Fibroblast of villous mesenchyme (primary cell): ENCODE measurements at places on chromosomes 16 and 17.
A peak's percentile ranks its signal among the peaks of the same experiment; 100 is the strongest.

DNA sequence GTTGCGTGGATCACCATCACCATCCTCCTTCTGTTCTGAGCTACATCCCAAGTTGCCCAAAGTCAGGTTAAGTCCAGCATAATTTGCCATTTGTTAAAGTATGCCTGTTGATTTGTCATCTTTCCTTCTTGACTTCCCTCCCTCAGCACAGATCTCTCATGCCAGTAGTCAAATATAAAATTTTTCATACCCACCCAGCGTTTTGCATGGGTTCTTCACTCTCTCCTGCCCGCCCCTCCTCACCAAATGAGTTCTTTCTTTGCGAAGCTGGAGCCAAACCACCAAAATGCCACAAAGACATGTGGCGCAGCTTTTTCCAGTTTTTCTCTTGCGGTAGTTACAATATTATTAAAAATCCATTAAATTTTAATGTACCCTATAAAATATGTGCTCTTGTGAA lies 167.2 kb downstream of the MSI2 start:
- no peak for DNase-seq

DNA sequence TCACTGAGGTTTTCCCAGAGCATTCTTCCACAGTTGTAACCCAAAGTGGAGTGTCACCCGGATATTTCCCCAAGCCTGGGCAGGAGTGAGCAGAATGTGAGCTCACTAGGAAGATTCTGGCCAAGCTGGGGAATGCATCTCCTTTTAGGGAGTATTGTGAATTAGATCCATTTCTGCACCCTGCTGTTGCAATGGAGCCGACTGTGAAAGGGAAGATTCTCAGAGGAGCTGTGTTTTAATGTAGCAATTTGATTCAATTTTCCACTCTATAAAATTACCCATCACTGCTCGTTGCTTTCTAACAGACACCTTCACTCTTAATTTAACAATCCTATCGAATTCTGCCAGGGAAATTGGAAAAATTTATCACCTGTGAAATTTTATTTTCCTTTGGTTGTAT lies 70.8 kb downstream of the SNX11 start:
- DNase-seq: no peak

DNA sequence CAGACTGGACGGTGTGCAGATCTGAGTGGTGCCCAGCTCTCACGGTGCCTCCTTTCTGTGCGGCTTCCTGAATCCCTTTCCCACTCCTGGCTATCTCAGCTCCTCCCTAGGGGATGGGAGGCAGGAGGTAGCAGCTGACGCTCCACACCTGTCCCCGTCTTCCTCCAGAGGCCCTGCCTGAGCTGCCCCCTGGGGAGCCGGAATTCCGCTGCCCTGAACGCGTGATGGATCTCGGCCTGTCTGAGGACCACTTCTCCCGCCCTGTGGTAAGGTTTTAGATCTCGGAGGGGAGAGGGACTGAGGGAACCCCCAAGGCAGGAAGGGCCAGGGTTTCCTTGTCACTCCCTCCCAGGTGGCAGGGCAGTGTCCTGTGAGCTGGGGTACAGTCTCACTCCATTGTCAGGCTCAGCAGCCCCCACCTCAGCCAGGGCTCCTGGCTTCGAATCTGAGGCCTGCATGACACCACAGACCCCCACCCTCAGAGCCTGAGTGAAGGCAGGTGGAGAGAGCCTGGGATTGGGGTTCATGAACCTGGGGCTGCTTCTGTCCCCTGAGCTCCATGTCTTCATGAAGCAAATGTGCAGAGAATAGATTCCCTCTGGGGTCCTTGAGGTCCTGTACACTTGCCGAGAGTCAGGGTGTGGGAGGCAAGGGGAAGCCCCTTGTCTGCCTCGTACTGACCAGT lies 6.6 kb downstream of the DEF8 start:
- no peak for DNase-seq

DNA sequence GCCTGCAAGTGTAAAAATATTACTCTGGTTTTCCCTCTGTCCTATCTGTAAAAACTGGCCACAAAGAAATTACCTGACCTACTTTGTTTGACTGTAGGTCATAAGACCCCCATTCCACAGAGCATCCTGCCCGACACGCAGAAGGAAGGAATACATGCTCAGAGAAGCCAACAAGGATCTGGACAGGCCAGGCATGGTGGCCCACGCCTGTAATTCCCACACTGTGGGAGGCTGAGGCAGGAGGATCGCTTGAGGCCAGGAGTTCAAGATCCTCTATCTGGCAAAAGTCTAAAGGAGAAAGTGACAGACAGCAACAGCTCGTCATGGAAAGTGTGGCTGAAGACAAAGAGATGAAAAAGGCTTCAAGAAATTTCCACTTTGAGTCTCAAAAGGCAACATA lies 78.2 kb upstream of the RNU2-1 start:
- DNase-seq: no peak

DNA sequence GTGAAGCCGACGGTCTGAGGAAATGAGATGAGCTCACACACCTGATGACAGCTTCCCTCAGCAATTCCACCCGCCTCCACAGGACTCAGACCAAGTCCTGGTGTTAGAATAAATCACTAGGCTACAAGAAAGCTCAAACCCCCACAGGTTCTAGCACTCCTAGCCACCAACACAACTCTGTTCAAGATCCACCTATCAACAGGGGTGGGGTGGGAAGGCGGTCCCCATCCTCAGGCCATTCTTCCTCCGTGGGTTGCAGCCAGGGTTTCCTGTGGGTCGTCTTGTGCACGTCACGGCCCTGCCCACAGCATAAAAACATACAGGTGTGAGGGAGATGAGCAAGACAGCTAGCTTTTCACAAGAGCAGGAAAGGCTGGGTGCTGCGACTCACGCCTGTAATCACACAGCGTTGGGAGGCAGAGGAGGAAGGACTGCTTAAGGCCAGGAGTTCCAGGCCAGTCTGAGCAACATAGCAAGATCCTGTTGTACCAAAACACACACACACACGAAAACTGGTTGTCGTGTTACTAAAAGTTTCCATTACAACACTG lies 81.1 kb downstream of the ANKRD11 start:
- no peak for DNase-seq

- DNase-seq: no peak
These were observed 7.0 kb downstream of the DOC2A start for GRCh38 chr16:30003670-30004423.

- DNase-seq: no peak
These were observed 182.3 kb upstream of the GSE1 start for GRCh38 chr16:85430523-85431421.

- no peak for DNase-seq
These were observed 5.5 kb upstream of the CBFA2T3 start for GRCh38 chr16:88982286-88983084.

DNA sequence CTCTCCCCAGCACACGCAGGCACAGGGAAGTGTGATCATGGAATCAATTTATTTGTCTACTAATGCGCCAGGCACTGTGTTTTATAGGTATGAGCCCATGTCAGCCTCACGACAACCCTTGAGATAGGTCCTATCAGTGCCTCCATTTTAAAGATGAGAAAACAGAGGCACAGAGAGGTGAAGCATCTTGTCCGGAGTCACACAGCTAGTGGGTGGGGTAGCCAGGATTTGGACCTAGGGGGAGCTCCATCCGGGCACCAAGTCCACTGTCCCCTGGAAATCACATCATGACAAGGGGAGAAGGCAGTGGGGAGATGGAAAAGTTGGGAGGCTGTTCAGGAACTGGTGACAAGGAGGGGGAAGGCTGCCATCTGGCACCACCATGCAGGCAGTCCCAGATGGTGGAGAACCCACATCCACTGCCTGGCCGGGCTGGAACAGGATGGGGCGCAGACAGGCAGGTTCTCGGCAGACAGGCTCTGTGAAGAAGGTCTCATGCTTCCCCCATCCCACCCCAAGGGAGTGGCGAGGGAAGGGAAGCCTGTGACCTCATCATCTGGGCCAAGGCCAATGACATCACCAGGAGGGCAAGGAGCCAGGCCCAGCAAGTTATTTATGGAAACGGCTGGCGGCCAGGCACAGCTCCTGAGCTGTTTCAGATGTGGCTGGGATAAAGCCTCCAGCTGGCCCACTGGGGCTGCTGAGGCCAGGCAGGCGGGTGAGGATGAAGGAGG lies 126.0 kb upstream of the SDK2 start:
- peak; percentile 88 for DNase-seq

GRCh38 chr17:71709946-71710345 lies 410.9 kb upstream of the SOX9 start:
- no peak for DNase-seq

DNA sequence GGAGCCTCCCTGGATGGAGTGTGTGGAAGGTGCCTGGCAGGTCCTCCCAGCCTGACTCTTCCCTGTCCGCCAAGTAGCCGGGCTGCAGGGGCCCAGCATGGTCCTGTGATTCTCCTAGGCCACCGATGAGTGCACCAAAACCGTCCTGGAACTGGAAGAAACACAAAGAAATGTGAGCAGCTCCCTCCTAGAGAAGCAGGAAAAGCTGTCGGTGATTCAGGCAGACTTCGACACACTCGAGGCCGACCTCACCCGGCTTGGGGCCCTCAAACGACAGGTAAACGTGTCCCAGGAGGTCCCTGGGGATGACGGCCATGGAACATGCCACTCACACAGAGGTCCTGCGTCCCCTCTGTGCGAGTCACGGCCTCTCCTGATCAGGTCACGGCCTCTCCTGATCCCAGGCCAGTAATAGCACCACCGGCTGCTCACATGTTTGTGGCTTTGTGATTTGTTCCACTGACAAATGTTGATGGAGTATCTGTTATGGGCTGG lies 4.2 kb upstream of the GAA start:
- no peak for DNase-seq

DNA sequence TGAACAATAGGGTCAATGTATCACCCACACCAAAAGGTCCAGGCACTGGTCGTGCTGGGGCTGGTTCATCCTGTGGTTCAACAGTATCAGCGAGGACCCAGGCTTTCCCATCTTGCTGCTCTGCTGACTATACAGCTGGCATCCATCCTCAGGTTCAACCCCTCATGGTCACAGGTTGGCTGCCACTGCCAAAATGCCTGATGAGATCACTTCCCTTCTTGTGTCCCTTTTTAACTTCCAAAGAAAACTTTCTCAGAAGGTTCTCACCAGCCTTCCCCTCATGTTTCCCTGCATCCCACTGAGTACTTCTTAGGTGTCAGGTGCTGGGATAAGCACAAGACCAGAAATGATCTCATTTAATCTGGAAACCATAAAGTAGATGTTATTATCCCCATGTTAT lies 25.7 kb downstream of the CLEC16A start:
- no peak for DNase-seq

DNA sequence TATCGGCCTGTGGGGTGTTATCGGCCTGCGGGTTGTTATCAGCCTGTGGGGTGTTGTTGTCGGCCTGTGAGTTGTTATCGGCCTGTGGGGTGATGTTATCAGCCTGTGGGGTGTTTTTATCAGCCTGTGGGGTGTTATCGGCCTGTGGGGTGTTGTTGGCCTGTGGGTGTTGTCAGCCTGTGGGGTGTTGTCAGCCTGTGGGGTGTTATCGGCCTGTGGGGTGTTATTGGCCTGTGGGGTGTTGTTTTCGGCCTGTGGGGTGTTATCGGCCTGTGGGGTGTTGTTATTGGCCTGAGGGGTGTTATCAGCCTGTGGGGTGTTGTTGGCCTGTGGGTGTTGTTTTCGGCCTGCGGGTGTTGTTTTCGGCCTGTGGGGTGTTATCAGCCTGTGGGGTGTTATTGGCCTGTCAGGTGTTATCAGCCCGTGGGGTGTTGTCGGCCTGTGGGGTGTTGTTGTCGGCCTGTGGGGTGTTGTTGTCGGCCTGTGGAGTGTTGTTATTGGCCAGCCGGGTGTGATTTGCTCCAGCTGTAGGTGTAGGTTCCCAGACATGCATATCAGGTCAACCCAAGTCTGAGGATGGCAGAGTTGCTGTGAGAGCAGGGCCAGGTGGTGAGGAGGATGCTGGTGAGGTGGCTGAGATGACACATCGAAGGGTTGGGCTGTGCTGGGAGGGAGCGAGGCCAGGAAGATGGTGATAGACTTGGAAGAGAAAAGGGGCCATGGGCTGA lies 7.1 kb downstream of the TRARG1 start:
- DNase-seq: no peak

- no peak for DNase-seq
These were observed 419.4 kb downstream of the PMP22 start for GRCh38 chr17:14845591-14846281.

DNA sequence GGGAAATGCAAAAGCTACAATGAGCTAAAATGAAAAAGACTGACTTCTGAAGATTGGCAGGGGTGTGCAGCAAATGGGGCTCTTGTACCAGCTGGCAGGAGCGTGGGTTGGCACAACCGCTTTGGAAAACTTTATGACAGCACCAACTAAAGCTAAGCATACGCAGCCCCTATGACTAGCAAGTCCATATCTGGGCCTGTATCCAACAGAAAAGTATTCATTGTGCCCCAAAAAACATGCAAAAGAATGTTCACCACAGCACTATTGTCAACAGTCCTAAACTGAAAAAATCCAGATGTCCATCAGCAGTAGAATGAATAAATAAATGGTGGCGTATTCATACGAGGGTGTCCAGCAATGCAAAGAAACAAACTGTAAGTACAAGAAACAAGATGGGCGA lies 22.6 kb upstream of the ITGA3 start:
- peak; percentile 63 for DNase-seq

DNA sequence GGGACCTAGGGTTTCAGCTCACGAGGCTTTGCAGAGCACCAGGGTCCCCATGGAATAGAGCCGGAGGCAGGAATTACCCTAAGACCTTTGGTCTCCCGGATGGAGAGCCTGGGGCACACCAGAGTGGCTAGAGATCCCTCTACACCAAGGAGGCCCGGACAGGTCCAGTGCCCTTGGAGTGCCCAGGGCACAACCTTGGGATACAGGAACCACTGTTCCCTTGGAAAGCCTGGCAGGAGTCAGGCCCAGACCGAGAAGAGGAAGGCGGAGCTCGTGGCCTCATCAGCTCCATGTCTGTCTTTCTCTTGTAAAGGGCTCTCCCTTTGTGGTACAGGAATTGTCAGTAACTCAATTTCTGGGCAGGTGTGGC lies 3.8 kb upstream of the DBNDD1 start:
- no peak for DNase-seq

DNA sequence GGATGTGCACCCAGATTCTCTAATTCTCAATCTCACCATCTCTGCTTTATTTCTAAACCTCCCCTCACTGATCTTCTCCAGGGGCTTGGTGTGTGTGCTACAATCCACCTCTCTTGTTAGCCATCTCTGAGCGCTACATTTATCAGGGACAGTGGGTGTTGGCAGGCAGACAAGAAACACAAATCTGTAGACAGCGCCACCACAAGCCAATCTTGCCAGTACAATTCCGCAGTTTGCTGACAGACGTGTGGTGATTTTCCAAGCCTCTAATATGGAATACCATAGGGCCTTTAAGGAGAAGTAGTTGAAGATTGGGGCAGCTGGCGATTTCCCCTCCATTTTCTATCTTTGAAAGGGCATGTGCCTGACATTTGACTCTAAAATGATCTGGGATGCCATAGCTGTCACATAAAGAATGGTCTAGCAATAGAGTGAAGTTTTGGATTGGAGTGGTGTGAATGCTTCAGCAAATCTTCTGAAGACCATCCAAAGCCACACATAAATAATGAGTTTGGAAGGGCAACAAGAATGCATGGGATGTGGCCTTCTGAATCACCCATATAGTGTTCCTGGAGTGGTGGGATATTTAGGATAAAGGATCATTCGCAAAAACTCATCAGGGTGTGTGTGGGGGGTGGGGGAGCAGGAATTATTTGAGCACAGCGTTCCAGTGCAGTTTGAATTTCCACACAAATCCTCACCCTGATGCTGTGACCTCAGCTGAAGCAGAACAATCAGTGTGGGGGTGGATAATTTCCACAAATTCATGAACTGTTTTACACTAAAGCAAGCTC lies 12.0 kb upstream of the ANKFN1 start:
- no peak for DNase-seq
